ENCODE measurements at places on chromosomes 4 and X.
A peak's percentile ranks its signal among the peaks of the same experiment; 100 is the strongest.

GRCh38 chr4:120771907-120772306 is 150.6 kb downstream of the PRDM5 start:
- DNase-seq: no peak

DNA sequence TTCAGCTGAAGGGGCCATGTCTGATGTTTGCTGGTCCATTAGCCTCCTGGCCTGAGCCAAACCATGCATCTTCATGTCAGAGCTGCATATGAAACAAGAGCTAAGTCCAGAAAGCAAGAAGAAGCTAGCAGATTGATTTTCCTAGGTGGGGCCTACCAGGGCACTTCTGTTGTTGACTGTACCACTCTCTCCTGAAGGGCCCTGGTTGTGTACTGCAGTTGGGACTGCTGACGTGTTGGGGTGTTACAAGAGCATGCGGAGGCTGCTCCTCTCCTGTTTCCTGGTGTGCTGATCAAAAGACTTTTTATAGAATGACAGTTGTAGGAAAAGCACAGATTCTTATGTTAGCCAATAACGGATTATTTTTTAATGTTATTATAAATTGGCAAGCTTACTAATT is 145.1 kb downstream of the TBL1X start:
- DNase-seq: no peak

DNA sequence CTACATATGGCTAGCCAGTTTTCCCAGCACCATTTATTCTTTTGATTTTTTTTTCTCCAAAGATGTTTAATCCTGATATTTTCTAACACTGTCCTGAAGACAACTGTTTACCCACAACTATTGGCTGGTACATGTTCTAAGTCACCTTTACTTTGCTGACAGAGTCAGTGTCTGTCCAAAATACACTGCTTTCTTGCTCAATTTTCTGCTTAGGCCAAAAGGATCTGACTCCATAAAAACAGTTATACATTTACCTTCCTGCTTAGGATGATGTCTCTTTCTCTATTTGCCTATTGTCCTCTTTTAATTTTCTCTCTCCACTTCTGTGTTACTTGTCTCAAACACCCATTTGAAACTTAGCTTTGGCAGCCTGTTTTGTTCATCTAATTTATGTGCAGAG is 3.2 kb downstream of the ADH1C start:
- DNase-seq: no peak

- DNase-seq: no peak
These were observed 589.0 kb upstream of the FAM241A start for GRCh38 chr4:111556141-111556781.

GRCh38 chr4:68951806-68952585 is 392 bp upstream of the UGT2A3 start:
- DNase-seq: no peak

DNA sequence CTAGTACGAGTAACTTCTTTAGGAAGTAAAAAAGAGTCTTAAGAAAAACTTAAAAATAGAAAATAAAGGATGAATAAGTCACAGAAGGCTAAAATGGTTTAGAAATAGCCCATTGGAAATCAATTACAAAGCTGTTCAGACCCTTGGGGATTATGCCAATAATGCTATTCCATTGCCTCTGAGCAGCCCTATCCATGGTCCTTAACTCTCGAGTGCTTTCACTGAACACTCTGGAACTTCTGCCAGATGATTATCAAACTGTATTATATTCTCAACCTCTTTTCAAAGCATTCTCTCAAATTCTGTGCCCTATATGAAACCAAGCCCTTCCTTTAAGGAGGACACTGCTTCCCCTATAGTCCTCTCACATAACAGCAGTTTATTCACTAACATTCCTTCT is 17.0 kb downstream of the SLC9B1 start:
- DNase-seq: peak; percentile 6

DNA sequence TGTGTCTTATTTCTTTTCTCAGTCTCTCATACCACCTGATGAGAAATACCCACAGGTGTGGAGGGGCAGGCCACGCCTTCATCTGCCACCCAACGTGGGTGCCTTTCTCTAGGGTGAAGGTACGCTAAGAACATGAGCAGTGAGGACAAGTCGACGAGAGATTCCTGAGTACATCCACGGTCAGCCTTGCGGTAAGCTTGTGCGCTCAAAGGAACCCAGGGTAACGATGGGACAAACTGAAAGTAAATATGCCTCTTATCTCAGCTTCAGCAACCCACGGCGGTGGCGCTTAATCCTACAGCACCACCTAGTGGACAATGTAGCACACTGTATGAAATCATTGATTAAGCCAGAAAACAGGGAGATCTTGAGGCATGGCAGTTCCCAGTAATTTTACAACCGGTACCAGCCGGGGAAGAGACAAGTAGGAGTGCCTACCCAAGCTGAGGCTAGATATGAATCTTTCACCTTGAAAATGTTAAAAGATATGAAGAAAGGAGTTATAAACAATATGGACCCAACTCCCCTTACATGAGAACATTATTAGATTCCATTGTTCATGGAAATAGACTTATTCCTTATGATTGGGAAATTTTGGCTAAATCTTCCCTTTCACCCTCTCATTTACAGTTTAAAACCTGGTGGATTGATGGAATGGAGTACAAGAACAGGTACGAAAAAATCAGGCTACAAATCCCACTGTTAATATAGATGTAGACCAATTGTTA is 63.0 kb downstream of the ZNF732 start:
- peak; percentile 77 for DNase-seq

GRCh38 chr4:15893962-15894361 is 44.6 kb downstream of the FGFBP1 start:
- DNase-seq: peak; percentile 99

- DNase-seq: no peak
These were observed 149.4 kb downstream of the PDGFRA start for GRCh38 chr4:54378461-54378860.

- DNase-seq: peak; percentile 79
These were observed 383.3 kb upstream of the ZFP42 start for GRCh38 chr4:187612301-187612700.

DNA sequence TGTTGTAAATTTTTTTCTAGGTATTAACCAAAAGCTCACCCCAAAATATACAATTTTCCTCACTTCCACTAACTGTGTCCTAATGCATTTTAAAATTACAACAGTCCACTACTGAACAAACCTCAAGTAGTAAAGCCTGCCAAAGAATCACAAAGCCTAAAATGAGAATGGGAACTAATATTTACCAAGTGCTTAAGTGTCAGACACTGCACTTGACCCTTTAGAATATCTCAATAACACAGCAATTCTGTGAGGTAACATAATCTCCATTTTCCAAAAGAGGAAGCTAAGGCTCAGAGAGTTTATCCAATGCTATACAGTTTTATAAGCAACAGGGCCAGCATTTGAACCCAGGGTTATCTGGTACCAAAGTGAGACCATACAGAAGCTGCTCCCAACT is 4.9 kb downstream of the SLC9A7 start:
- DNase-seq: no peak

- DNase-seq: peak; percentile 82
These were observed 15.4 kb downstream of the FAM9C start for GRCh38 chrX:13028871-13029636.

DNA sequence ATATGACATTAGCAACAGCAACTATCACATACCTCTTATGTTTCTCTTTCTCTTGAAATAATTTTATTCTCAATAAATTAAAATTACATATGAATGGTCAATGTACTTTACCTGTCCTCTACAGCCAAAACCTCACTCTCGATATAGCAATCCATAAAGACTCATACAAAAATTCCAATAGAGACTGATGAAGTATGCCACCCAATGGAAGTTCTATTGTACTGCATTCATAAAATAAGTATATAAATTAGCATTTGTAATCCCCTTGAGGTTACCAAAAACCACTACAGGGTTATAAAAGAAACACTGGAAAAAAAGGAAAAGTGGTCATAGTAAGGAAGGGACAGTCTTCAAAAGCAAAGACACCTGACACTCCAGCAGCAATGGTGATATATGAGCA is 32.8 kb downstream of the CLDN2 start:
- peak; percentile 22 for DNase-seq

DNA sequence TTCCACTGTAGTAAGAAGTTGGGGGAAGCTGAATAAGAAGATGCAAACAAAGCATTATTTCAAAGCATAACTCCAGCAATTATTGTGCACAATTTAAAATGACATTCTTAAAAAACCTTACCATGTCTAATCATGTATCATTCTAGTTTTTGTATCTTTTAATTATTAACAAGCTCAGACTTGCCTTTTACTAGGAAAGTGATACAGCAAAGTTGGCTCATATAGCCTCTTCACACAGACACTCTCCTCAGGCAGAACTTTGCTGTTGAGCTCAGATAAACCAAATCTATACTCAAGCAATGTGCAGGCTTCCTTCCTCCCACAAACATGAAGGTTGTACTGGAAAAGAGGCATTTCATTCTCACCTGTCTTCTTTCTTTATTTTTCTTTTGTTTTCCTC is 358.7 kb upstream of the EMCN start:
- no peak for DNase-seq

- DNase-seq: no peak
These were observed 202.6 kb downstream of the RBM46 start for GRCh38 chr4:154983714-154984113.

- peak; percentile 63 for DNase-seq
These were observed 11.0 kb downstream of the STIM2 start for GRCh38 chr4:26871611-26872010.

GRCh38 chr4:173167758-173168395 is 734 bp upstream of the GALNT7 start:
- peak; percentile 45 for DNase-seq

DNA sequence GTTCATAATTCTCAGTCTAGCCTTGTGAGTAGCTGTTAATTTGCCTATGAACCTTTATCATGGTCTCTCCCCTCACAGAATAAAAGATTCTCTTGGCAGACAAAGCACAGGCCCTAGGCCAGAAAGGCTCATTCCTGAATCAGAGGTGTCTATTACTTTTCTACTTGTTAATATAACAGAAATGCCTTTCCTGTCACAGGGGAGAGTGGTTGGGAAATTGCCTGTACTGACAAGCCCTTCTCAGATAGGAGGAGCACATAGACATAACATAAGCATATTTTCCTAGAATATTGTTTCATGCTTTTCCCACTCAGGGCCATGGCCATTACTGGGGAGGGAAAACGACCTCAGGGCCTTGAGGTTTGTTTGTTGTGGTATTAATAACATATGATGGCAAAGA is 308.3 kb downstream of the BMPR1B start:
- no peak for DNase-seq

GRCh38 chr4:89214308-89214707 is 93.3 kb downstream of the GPRIN3 start:
- no peak for DNase-seq

GRCh38 chr4:88527787-88528186 is 4.2 kb upstream of the PYURF start:
- no peak for DNase-seq

DNA sequence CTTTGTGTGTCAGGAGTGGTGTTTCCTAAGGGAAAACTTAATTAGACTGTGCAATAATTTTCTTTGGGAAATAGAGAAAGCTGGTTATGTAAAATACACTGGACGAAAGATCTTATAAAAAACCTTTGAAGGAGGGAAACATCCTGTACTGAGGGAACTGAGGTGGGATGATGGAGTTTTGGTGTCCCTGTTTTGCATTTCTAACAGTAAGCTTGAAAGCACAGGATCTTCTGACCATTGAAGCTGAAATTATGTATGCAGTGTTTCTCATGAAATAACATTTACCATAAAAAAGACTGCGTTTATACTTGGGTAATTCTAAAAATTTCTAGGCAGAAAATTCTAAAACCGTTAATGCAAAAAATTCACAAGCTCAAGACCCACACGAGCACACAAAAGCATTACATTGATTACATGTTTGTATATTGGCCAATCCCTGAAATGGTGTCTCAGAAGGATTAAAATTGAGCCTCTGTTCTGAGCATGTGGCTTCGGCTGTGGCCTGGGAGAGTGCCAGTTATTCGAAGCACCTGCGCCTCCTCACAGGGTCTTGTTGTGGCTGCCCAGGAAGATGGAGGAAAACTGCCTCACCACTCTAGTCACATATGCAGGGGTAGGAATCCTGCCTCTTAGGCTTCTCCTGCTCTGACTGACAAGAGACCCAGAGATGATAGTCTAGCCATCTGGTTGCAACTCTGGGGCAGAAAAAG is 49.5 kb downstream of the JADE3 start:
- DNase-seq: no peak

- DNase-seq: peak; percentile 54
These were observed 42.0 kb downstream of the LGI2 start for GRCh38 chr4:24988776-24989175.

DNA sequence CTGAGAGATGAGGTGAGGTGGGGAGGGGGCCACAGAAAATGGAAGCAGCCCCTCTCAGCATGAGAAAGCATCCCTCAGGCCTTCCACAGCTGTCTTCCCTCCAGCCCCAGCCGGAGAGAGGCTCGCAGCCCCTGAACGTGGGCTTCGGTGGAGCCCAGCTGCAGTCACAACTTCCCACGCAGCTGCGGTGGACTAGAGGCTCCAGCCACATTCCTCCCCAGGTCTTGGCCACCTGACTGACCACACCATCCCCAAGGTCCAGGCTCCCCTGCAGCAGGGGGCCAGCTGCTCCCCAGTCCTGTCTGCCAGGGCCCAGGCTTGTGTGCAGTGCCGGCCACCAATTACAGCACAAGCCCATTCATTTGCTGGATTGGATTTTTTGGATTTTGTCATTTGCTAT is 212.3 kb upstream of the BCOR start:
- DNase-seq: no peak

DNA sequence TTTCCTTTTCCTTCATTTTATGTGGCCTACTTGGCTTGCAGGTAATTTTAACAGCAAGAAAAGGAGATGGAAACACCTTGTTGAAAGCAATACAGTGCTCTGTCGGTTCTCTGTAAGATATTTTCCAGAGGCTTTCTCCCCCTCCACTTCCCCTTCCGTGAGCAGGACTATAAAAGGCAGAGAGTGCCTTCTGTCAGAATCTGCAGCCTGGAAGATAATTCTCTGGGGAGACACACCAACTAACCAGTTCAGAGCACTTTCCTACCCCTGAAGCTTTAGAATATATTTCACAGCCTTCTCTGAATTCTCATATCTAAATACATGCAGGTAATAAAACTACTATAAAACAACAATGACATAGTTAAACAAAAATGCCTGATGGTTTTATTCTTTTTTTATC is 141.1 kb downstream of the IDS start:
- DNase-seq: no peak

GRCh38 chrX:96447161-96447560 is 237.5 kb upstream of the DIAPH2 start:
- no peak for DNase-seq

GRCh38 chrX:154730253-154730891 is 20.5 kb downstream of the GAB3 start:
- peak; percentile 95 for DNase-seq

All from M059J (cell line).